Myocyte (in vitro differentiated cells): ENCODE measurements at places on chromosomes 6 and 20. TPM values are rescaled to one million over a fixed set of nuclear protein-coding genes. Genes with fewer than 3 reads are reported as not detected.
A peak's percentile ranks its signal among the peaks of the same experiment; 100 is the strongest.

- DNase-seq: no peak
Observed at GRCh38 chr20:35190556-35190955, 18.7 kb downstream of the PROCR start.

SNPH gene
- 29.4 and 36.5 TPM in 2 replicates for total RNA-seq

- DNase-seq: no peak
Observed at GRCh38 chr6:89963391-89963790, 69.1 kb downstream of the GJA10 start.

DNA sequence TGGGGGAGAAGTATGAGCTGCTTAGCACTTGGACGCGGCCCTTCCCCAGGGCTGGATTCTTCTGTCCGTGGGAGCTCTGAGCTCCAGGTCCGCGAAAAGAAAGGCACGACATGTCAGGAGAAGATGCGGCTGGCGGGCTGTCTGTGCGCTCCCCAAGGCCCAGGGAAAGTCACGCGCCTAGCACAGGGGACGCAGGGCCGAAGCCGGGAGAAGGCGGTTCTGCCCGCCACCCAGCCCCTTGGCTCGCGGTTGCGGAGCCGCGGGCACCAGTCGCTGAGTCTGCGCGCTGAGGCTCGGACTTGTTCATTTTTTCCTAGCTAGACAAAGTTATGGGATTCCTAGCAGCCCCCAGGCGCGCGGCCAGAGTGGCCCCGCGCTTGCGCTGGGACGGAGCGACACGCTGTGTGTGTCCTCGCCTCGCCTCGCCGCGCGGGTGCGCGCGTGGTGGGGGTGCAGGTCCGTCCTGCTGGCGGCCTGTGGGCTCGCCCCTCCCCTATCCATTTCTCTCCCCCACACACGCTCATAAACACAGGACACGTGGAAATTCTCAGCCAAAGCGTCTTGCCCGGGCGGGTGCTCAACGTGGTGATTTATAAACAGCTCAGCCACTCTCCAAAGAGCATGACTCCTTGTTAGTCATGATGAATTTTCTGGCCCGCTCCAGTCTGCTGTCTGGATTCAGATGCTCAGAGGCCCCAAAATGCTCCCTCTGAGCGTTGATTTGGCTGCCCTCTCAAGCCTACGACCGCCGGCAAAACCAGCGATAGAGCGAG, 1.9 kb upstream of the POU3F2 start:
- peak; percentile 50 for DNase-seq

DNA sequence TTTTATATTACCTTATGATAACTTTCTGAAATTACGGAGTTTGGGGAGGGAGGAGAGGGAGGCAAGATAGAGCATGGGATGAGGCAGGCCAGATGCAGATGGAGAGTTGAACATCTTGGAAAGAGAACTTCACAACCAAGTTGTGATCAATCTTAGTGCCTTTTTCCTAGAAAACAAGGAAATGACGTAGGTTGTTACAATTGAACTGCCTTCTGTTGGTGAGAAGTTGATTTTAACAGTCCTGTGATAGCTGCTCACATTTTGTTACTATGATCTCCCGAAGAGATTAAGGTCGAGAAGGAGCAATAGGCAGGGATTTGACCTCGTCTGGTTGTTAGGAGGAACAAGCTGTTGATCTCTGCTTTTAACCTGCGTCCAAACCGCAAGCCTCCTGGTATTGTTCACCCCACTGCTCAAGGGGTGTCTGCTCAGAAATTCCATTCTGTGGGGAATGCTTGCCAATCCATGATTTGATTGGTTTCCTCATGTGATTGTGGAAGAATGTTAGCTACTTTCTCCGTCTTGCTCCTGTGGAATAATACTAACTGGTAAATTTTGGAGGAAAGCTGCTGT, 35.1 kb downstream of the TIAM2 start:
- DNase-seq: no peak

TMEM74B gene
- total RNA-seq: not detected in 2 replicates

- DNase-seq: no peak
Observed at GRCh38 chr6:157126183-157127098, 196.9 kb downstream of the TMEM242 start.

DNA sequence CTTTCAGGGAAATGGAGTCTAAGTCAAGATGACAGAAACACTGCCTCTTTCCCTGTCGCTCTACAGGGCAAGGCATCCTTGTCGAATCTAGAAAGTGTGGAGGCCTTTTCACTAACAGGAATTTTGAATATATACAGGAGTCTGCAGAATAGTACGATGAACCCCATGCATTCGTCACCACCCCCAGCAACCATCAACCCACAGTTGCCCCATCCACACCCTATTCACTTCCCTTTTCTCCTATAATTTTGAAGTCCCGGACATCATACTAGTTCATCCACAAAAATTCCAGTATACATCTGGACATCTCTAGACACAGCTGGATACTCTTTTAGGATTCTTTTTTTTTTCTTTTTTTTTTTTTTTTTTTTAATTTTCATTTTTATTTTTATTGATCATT, 80.7 kb upstream of the RIN2 start:
- no peak for DNase-seq

GRCh38 chr6:42020967-42021366, 29.4 kb upstream of the TAF8 start:
- no peak for DNase-seq

GRCh38 chr20:50992336-50992732, 30.6 kb downstream of the KCNG1 start:
- no peak for DNase-seq

DNA sequence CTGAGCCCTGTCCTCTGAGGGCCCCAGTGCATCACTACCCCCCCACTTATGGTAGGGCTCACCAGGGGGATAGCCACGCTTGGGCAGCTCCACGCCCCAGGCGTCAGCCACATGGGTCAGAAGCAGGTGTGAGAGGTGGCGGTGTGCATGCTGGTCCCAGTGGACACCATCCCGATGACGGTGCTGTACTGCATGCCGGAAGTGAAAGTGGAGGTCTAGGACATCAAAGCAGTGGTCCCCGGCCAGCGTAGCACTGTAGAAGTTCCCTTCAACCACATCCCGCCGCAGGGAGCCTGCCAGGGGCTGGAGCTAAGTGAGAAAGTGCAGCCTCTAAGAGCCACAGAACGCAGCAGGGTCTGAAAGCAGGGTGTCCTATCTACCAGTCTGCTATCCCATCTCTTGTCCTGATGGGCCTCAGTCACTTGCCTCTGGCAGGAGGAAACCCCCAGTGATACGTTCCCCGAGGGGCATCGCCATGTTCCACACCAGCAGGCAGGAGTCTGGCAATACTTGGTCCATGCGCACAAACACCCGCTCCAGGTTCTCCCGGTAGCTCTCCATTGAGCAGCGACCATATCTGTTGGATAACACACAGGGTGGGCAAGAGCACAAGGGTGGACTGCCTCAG, 2.2 kb downstream of the PCED1A start:
- DNase-seq: no peak

GRCh38 chr20:34164381-34164984, 52.4 kb upstream of the EIF2S2 start:
- no peak for DNase-seq

CASS4 gene
- 20.9 and 48.0 TPM in 2 replicates for total RNA-seq

GFOD1 gene
- total RNA-seq: 2.3 and 2.8 TPM in 2 replicates
